ENCODE measurements at places on chromosomes 7 and 10. TPM values are rescaled to one million over a fixed set of nuclear protein-coding genes. Genes with fewer than 3 reads are reported as not detected.

The MYO1G gene
- 197 TPM for total RNA-seq

The TRDMT1 gene
- total RNA-seq, result 21.4 TPM

The CCDC186 gene
- 46.7 TPM for total RNA-seq

- no peak overlapping the region for H3K27ac ChIP-seq
- no peak overlapping the region for H3K4me3 ChIP-seq
- no peak for DNase-seq
- no peaks in the 10 kb centered on the region for H3K27me3 ChIP-seq
Measured at GRCh38 chr10:91050371-91051034, 129.6 kb upstream of the ANKRD1 start.

DNA sequence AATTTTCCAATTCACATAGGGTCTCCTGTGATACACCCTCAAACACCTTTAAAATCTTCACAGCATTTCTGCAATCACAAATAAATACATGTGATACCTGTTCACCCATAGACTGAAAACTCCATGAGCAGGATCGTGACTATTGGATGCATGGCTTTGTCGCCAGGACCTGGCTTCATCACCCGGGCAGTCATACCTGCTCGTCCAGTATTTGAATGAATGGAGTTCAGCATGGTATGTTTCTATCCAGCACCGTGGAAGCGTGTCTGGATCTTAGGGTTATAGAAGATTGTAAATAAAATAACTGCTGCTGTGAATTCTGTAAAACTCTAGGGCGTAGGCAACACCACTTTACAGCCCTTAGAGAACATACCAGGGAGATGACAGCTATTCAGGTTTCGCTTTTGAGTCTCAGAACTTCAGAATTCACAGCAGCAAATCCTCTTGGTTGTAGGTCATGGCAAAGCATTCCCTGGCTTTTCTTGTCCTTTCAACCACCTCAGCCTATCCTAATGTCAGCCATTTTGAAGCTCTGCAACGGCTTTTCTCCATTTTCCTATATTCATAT lies 47.4 kb upstream of the USP6NL start:
- no peaks in the 10 kb centered on the region for H3K4me1 ChIP-seq
- no peak for DNase-seq
- no peaks in the 10 kb centered on the region for H3K36me3 ChIP-seq
- no peak overlapping the region for H3K4me3 ChIP-seq

DNA sequence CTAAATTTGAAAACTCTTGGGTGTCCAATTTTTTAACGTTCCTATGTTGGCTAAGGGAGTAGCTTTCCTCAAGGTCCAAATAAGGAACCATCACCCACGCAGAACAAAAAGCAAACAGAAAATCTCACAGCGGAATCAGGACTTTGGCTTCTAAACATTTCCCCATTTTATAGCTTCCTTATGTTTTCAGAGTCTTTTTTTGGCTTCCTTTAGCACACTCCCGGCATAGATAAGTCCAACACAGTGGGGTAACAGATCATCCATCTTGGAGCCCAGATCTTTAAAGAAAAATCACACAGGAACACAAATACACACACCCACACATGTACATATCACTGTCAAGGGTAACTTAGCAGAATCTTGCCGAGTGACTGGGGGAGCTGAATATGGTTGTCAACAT lies 4.2 kb upstream of the TCF7L2 start:
- DNase-seq, result no peak
- peaks cover 8% of the 10 kb centered on the region for H3K27me3 ChIP-seq
- H3K27ac ChIP-seq, result no peak overlapping the region
- H3K4me1 ChIP-seq, result peaks cover 2% of the 10 kb centered on the region
- H3K36me3 ChIP-seq, result no peaks in the 10 kb centered on the region
- H3K4me3 ChIP-seq, result no peak overlapping the region

DNA sequence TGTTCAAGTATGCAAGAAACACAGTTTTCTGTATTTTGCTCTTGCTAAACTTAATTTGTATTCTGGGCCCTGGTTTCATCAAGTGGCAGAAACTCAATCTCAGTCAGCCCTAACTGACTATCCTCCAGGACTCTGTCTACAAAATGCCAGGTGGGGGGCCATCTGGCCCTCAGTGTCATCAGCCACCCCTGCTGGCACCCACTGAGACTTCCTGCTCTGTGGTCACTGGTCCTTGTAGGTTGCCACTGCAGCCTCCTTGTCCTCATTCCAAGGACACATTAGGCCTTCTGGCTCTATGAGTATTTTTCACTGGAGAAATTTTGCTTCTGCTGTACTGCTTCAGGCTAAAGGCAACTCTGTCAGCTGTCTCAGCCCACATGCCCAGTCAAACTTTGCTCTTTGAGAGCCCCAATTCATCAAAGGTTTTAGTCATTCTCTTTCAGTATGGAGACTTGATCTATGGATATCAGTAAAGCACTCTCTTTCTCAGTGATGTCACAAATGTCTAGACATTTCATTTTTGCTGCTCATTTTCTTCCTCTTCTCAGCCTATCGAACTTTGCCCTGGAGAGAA lies 163.6 kb downstream of the KCND2 start:
- H3K27ac ChIP-seq, result no peak overlapping the region
- no peak for DNase-seq
- no peak overlapping the region for H3K4me3 ChIP-seq
- no peaks in the 10 kb centered on the region for H3K36me3 ChIP-seq
- no peaks in the 10 kb centered on the region for H3K27me3 ChIP-seq
- no peaks in the 10 kb centered on the region for H3K4me1 ChIP-seq

GRCh38 chr10:119686465-119687191 lies 35.4 kb downstream of the BAG3 start:
- peak overlapping the region; percentile 21 for H3K27ac ChIP-seq
- peaks cover 11% of the 10 kb centered on the region for H3K4me1 ChIP-seq
- DNase-seq, result peak; percentile 71
- peak overlapping the region; percentile 35 for H3K4me3 ChIP-seq

DNA sequence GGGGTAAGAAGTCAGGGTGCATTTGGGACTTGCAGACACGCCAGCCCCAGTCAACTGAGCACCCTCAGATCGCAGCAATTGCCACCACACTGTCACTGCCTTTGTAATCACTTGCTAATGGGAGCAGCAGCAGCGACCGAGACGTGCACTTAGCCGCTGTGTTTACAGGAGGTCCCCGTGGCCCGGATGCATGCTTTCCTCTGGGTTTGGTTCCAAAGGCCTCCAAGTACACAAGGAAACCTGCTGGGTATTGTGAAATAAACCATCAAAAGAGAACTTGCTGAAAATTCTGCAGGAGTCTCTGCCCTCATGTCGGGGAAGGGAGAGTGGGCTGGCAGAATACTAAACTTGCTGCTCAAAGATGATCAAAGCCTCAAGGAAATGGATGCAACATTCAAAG lies 341.7 kb downstream of the DNAJB6 start:
- no peaks in the 10 kb centered on the region for H3K4me1 ChIP-seq
- H3K36me3 ChIP-seq, result no peaks in the 10 kb centered on the region
- peaks cover 11% of the 10 kb centered on the region for H3K27me3 ChIP-seq
- no peak for DNase-seq
- no peak overlapping the region for H3K27ac ChIP-seq

GRCh38 chr10:70192326-70192968 lies 22.1 kb upstream of the SAR1A start:
- peaks cover 8% of the 10 kb centered on the region for H3K4me1 ChIP-seq
- H3K27me3 ChIP-seq, result no peaks in the 10 kb centered on the region
- H3K36me3 ChIP-seq, result no peaks in the 10 kb centered on the region
- DNase-seq, result no peak
- H3K27ac ChIP-seq, result no peak overlapping the region

DNA sequence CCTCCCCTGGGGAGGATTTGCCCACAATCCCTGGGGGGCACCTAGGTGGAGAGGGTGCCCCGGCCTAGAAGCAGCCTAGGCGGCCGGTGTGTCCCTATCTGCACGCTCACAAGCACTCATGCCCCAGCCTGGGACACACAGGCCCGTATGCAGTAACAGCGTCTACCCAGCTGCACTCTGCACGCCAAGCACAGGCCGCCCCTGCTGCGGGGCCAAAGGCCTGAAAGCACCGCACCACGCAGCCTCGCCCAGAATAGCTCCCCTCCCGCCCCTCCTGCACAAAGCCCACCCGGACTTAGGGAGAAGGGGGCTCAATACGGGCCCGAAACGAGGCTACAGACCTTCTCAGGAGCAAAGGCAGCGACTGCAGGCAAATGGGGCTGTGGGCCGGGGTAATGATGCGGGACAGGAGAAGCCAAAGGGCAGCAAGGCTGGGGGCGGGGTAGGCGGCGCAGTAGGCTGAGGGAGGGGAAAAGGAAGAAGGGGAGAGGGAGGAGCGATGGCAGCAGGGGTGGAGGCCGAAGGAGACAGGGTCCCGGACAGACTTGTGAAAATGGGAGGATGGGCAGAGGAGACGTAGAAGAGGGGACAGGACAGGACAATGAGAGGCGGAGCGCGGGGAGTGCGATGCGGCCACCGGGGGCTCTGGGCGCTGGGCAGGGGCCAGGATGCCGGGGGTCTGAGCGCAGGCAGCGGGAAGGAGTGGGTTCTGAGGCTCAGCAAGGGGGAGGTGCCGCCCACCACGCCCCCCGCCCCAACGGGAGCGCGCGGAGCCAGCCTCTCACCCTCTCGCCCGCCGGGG lies 544 bp downstream of the GPRIN2 start:
- H3K27me3 ChIP-seq, result no peaks in the 10 kb centered on the region
- H3K36me3 ChIP-seq, result no peaks in the 10 kb centered on the region
- DNase-seq, result no peak
- H3K4me3 ChIP-seq, result no peak overlapping the region
- no peak overlapping the region for H3K27ac ChIP-seq

- H3K27ac ChIP-seq, result no peak overlapping the region
- DNase-seq, result no peak
- H3K4me3 ChIP-seq, result no peak overlapping the region
- no peaks in the 10 kb centered on the region for H3K36me3 ChIP-seq
- no peaks in the 10 kb centered on the region for H3K4me1 ChIP-seq
Measured at GRCh38 chr7:81206217-81206616, 287.4 kb upstream of the SEMA3C start.

- H3K27me3 ChIP-seq, result no peaks in the 10 kb centered on the region
- DNase-seq, result no peak
- no peak overlapping the region for H3K4me3 ChIP-seq
- H3K4me1 ChIP-seq, result no peaks in the 10 kb centered on the region
Measured at GRCh38 chr7:33789871-33790630, 115.3 kb upstream of the BMPER start.

GRCh38 chr10:77274046-77274795 lies 363.4 kb downstream of the KCNMA1 start:
- no peak overlapping the region for H3K4me3 ChIP-seq
- no peaks in the 10 kb centered on the region for H3K27me3 ChIP-seq
- no peaks in the 10 kb centered on the region for H3K4me1 ChIP-seq

DNA sequence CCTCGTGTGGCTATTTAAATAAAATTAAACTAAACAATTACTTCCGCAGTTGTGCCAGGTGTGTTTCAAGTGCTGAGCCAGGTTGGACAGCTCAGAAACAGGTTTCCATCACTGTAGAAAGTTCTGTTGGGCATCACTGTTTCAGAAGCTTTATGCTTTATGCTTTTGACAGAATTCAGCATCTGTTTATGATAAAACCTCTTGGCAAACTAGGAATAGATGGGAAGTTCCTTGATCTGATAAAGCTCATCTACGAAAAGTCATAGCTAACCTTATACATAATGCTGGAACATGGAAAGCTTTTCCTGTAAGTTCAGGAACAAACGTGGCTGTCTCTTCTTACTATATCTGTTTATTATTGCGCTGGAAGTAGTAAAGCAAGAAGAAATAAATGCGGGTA lies 143.4 kb downstream of the DOCK1 start:
- H3K27me3 ChIP-seq, result no peaks in the 10 kb centered on the region
- H3K4me3 ChIP-seq, result no peak overlapping the region
- DNase-seq, result no peak
- H3K36me3 ChIP-seq, result no peaks in the 10 kb centered on the region
- no peak overlapping the region for H3K27ac ChIP-seq

GRCh38 chr7:69906283-69906995 lies 308.2 kb downstream of the AUTS2 start:
- H3K36me3 ChIP-seq, result no peaks in the 10 kb centered on the region
- H3K27ac ChIP-seq, result no peak overlapping the region
- H3K4me1 ChIP-seq, result no peaks in the 10 kb centered on the region
- DNase-seq, result no peak
- H3K27me3 ChIP-seq, result no peaks in the 10 kb centered on the region

GRCh38 chr10:88461426-88461825 lies 121.7 kb downstream of the RNLS start:
- no peak for DNase-seq
- no peaks in the 10 kb centered on the region for H3K27me3 ChIP-seq
- H3K4me1 ChIP-seq, result no peaks in the 10 kb centered on the region
- H3K36me3 ChIP-seq, result no peaks in the 10 kb centered on the region
- no peak overlapping the region for H3K4me3 ChIP-seq

DNA sequence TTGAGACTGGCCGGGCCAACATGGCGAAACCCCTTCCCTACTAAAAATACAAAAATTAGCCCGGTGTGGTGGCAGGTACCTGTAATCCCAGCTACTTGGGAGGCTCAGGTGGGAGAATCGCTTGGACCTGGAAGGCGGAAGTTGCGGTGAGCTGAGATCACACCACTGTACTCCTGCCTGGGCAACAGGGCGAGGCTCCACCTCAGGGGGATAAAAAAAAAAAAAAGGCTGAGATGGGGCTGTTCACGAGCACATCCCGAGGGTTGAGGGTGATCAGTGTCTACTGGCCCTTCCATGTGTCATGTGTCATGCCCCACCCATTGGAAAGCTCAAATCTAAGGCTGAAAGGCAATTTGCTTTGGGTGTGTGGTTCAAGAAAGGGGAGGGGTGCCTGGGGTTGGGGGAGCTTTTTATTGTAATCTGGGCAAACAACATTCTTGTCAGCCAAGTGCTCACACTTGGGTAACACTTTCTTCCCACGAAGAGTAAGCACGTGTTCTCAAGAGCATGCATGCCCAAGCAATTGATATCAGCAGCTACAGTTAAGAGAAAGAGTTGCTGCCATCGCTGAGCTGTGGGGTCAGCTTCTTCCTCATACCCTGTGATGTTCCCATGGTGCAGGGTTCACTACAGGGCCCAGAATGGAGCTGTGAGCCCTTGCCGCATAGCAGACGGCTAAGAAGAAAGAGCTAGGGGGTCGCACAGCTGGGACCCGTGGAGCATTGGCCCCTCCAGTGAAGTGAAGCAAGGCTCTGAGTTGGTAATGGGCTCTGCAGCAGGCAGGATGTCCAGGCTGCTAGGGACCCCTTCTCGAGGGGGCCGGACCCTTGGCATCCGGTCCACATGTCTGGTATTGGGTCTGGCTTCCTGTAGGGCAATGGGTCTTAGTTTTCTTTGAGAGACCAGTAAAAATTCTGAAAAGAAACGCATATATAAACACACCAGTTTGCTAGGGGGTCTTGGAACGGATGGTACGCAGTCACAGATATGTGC lies 9.9 kb upstream of the ACSL5 start:
- no peaks in the 10 kb centered on the region for H3K27me3 ChIP-seq
- peaks cover 33% of the 10 kb centered on the region for H3K4me1 ChIP-seq
- no peak overlapping the region for H3K4me3 ChIP-seq
- DNase-seq, result no peak
- H3K36me3 ChIP-seq, result no peaks in the 10 kb centered on the region
- no peak overlapping the region for H3K27ac ChIP-seq

GRCh38 chr7:5629941-5630340 lies 151.5 kb downstream of the RNF216 start:
- H3K4me3 ChIP-seq, result no peak overlapping the region
- peaks cover 38% of the 10 kb centered on the region for H3K4me1 ChIP-seq
- H3K36me3 ChIP-seq, result peaks cover 14% of the 10 kb centered on the region
- H3K27me3 ChIP-seq, result no peaks in the 10 kb centered on the region
- no peak overlapping the region for H3K27ac ChIP-seq
